ENCODE measurements at places on chromosomes 2 and 18.

DNA sequence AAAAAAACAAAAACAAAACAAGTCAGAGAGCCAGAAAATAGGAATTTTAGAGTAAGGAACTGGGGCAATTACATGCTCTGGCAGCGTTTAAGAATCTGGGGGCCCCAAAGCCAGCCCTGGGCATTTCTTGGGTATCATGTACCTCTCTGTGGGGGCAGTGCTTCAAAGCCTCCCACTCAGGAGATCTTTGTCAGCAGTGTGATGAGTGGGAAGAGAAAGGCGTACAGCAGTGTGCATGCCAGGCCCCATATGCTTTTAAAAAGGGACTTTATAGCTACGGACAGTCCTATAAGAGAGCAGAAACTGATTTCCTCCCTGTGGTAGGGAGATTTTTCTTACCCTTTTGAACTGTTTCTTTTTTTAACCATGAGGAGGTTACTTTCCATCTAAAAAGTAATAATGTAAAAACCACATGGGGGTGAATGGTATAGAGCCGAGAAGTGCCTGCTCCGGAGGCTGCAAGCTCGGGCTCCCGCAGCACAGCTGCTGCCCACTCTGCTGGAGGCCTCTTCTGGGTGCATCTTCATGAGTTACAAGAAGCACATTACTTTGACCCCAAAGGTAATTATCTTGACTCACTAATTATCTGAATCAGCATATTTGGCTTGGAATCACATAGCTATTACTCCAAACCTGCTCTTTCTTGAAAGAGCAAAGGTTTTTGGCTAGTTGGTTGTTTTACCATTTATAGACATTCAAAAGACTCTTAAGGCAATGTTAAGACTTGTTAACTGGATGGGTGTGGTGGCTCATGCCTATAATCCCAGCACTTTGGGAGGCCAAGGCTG, 46.4 kb downstream of the PROC start:
- no peak for DNase-seq

- no peak for DNase-seq
Observed at GRCh38 chr18:58391231-58391825, 237.6 kb downstream of the ALPK2 start.

GRCh38 chr2:127071901-127072328, 35.0 kb downstream of the BIN1 start:
- no peak for DNase-seq

DNA sequence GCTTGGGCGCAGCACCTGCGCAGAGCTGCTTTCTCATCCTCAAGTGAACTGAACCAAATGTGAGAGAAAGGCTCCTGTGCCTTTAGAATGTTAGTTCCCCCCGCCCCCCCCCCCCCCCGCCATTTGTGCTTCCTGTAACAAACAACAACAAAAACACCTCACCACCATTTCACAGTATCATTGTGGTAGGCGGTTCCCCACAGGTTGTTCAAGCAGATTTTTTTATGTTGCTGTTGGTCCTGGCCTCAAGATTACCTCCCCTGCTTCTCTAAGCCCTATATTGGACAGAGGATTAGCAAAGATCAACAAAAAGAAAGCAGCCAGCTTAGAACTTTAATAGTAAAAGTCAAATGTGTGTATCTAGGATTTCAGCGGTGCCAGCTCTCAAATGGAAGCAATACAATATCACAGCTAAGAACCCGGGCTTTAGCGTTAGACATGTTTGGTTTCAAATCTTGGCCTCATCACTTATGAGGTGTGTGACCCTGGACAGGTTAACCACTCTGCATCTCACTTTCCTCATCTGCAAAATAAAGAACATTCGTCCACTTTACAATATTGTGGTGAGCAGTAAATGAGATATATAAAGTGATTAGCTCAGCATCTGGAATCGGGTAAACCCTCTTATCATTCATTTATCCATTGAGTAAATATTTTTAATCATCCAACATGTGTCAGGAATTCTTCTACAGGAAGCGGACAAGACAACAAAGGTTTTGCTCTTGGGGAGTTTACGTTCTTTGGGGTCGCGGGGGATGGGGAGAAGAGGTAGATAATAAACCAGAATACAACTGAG, 84.6 kb downstream of the KCTD18 start:
- no peak for DNase-seq

DNA sequence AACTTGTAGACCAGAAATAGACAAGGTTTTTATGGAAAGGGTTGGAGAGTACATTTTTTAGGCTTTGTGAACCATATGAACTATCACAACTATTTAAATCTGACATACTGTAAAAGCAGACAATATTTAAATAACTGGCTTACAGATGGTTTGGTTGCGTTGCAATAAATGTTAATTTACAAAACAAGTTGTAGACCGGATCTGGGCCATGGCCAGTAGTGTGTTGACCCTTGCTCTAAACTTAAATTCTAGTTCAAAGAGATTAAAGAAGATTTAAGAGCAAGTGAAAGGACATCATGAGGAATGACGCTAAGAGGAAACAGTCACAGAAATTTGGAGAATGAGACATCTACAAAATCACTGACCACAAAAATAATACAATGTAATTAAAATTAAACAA, 652.7 kb downstream of the DCDC2C start:
- DNase-seq = no peak

GRCh38 chr2:67579806-67580205, 182.7 kb downstream of the ETAA1 start:
- no peak for DNase-seq

DNA sequence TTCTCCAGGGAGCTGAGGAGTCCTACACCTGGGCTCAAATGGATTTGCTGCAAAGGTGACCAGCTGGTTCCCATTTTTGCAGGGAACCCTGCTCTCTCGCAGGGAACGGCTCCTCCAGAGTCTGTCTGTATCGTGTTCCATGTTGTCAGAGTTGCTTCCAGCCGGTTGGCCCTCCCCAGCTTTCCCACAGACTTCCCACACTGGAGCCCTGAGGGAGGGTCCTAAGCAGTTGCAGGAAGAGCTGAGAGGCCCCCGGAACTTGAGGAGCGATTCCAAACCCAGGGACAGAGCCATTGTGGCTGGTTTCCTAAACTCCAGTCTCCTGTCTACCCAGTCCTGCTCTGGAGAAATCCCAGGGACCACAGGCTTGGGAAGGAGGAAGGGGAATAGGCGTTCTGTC, 121.7 kb upstream of the PPP1CB start:
- no peak for DNase-seq

DNA sequence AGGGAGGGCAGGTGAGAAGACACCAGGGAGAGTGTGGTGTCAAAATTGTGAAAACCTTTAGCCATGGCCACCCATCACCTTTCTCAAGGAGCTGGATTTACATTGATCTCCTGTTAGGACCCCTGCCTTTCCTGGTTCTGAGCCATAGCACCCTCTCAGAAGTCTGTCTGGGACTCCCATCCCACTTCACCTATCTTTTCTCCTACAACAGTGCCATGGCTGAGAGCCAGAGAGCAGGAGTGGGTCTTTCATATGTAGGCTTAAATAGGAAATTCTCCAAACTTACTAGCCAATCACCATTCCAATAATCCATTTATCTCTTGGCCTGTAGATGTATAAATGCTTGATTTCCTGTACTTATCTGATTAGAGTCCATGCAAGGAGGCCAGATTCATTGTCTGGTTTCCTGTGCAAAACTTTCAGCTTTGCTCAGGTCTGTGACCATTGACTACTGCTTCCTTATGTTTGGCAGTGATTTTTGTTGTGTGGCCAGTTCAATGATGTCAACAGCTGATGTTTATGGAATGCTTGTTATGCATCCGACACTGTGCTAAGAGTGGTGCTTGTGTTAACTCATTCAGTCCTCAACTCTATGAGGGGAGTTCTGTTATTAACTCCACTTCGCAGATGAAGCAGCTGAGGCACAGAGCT, 57.6 kb upstream of the IGFBP5 start:
- DNase-seq = no peak

GRCh38 chr2:44016282-44016681, 20.5 kb upstream of the LRPPRC start:
- DNase-seq = no peak

DNA sequence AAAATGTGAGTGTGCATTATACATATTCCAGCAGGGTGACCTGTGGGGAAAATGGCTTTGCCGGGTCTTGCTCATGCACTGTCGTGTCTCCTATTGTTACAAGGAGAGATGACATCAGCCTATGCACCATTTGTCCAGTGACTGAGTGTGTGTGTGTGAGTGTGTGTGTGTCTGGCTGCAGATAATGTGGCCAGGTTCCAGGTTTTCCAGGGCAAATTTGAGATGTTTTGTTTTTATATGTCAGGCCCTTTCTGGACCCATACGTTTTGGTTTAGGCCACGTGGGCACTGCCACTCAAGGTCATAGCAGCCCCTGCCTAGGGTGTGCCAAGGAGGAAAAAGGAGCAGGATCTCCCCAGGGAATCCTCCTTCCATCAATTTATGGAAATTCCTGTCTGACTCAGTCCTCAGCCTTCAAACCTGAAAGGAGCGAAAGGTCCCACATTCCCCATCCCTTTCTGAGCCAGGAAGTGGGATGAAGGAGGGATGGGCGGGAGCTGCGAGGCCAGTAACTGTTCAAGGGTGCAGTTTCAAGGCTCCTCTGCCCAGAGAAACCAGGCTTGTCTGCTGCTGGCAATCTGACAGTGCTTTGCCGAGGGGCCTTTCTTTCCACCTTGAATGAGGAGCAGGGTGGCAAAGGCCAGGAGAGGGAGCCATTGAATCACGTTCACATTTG, 93.0 kb upstream of the SMAD2 start:
- no peak for DNase-seq

Measured in AG09319 (cell line).